Activated CD8-positive, alpha-beta memory T cell treated with anti-CD3 and anti-CD28 coated beads, Interleukin-2, amount 50 U/mL, for 48 hours (primary cell): ENCODE measurements at places on chromosomes 13 and 19.

GRCh38 chr13:73870036-73870741 is 264.0 kb downstream of the KLF12 start:
- DNase-seq: no peak

DNA sequence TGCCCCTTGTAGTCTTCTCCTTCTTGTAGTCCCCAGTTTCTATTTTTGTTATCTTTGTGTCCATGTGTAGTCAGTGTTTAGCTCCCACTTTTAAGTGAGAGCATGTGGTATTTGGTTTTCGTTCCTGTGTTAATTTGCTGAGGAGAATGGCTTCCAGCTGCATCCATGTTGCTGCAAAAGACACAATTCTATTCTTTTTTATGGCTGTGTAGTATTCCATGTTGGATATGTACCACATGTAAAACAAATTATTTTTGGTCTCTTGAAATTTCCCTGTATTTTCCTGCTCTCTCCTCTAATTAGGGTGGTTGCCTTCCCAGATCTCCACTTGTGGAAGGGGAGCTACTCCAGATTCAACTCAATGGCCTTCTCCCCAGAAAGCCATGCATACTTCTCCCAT is 813.8 kb downstream of the UQCRFS1 start:
- DNase-seq: no peak

- DNase-seq: no peak
Observed at GRCh38 chr19:41991025-41991424, 3.0 kb downstream of the ATP1A3 start.

GRCh38 chr19:7250951-7251350 is 43.3 kb downstream of the INSR start:
- DNase-seq: no peak

GRCh38 chr13:57724486-57725272 is 93.1 kb downstream of the PCDH17 start:
- DNase-seq: no peak

DNA sequence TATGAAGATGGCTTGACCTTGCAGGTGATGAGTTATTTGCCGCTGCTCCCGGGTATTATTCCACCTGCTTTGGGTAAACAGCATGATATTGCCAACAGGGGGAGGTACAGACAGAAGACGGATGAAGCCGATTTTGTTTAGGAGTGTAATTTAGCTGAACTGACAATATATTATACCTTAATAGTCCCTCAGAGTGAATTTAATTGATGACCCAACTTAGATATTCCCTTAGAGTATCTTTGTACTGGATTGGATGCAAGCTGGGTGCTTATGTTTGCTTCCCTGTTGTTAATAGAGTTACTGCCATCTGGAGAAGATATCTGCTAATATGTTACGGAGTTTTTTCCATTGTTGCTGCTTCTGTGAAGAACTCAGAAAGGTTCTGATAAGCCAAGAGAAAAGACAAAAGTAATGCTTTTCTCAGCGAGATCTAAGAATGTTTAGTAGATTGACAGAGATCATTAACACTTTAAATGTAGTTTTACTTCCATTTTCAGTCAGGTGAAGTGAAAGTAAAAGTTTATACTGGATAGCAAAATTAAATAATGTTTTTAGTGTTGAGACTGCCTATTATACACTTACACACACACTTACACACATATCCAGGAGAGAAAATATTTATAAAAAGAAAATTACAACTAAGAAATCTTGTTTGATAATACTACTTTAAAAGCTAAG is 2220.8 kb upstream of the PCDH20 start:
- no peak for DNase-seq

DNA sequence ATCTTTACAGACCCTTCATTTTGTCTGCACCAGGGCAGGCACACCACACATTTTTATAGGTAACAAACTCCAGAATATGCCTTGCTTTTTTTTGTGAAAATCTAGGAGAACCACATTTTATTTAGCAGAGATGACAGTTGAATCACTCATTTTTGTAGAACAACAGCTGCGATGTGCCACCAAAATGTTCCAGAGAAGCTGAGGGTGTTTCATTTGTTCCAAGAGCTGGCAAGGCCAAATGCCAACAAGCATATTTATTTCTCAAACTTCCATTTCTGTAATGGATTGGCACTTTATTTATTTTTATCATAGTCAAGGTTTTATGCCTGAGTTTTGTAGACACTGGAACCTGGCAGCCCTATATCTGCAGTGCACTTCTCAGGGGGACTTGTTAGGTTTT is 10.4 kb downstream of the OLFM4 start:
- DNase-seq: no peak

DNA sequence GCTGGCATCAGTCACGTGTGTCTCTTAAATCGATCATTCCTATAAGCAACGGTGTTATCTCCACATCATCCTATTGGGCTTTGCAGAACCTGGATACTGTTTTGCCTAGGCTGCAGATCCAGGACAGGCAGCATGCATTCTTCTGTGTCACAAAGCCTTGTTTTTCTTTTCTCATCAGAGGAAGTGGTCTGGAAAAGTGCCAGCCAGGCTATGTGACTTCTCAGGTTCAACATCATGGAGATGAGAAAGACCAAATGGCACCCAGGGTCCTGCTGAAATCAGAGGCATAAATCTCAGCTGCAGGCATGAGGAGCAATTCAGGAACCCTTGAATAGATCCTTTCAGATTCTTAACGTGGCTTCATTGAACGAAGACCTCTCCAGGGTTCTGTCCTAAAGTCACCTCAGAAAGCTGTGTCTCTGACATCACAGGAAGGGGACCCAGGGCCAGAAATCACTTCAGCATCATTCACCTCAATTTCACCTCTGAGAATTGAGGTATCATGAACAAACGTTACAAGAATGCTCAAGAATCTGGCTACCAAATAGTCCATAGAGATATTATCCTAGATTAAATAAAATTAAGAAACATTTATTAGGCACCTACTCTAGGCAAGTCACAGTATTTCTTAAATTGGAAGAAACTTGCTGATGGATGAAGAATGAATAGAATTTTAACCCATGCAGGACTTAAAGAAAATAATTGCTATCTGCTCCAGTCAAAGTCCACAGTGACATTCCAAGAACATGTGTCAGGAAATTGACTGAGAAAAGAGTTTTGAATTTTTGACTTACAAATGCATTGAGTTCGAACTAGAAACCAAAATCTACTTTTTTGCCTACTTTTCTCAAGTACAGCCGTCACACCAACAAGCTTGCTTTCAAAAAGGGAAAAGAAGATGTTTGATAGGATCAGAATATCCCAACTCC is 124.1 kb downstream of the COG6 start:
- no peak for DNase-seq

DNA sequence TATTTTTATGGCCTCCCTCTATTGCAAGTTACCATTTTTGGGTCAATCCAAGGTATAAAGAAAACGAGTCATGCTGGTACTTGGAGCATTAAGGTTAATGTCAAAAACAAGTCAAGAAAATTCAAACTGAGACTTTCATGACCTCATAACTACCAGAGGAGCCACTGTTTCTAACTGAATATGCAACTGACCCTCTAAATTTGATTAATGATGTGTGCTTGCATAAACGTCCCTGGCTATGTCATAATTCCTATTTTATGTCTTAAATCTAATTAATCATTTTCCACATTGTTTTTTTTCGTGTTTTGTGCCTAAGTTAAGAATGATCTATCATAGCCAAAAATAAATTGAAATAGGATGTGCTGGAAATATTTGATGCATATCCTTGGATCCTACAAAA is 396.7 kb upstream of the GPC6 start:
- no peak for DNase-seq

GRCh38 chr13:51935326-51936171 is 73.8 kb downstream of the CCDC70 start:
- no peak for DNase-seq

DNA sequence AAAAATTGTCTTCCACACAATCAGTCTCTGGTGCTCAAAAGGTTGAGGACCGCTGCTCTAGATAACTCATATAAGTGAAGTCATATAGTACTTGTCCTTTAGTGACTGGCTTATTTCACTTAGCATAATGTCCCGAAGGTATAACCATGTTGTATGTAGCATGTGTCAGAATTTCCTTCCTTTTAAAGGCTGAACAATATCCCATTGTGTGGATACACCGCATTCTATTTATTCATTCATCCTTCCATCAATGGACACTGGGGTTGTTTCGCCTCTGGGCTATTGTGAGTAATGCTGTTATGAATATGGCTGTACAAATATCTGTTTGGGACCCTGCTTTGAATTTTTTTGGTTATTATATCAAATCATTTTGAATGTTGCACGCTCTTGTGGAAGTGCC is 4.6 kb upstream of the LYPD5 start:
- no peak for DNase-seq

- DNase-seq: no peak
Observed at GRCh38 chr13:80633251-80633650, 292.3 kb upstream of the SPRY2 start.

DNA sequence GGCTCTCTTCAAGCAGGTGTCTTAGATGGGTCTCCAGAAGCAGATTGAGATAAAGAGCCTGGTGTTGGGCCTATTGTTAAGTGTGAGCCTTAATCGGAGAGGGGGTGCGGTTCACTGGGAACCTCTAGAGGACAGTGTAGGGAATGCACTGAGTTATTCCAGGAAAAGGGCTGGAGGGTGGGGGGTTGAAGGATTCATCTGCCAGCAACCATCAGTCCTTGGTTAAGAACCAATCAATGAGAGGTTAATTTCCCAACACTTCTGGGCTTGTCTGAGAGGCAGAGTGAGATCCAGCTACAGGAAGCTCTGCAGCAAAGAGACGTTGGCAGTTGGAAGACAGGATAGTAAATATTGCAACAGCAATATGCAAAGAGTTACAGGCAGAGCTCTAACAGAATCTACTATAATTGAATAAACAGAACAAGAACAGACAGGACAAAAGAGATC is 28.7 kb downstream of the CYP4F2 start:
- DNase-seq: no peak

- no peak for DNase-seq
Observed at GRCh38 chr19:16773259-16773658, 53.6 kb downstream of the NWD1 start.

- peak; percentile 84 for DNase-seq
Observed at GRCh38 chr19:3360421-3361383, 5.7 kb upstream of the NFIC start.

- DNase-seq: no peak
Observed at GRCh38 chr19:55176076-55176475, 4.0 kb downstream of the SYT5 start.

DNA sequence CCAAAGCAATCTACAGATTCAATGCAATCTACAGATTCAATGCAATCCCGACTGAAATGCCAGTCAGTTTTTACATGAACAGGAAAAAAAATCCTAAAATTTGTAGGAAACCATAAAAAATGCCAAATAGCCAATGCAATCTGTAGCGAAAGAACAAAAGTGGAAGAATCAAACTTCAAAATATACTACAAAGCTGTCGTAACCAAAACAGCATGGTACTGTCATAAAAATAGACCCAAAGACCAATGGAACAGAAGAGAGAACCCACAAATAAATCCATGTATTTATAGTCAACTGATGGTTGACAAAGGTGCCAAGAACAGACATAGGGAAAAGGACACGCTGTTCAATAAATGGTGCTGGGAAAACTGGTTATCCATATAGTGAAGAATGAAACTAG is 17.7 kb downstream of the ZNF829 start:
- DNase-seq: no peak

DNA sequence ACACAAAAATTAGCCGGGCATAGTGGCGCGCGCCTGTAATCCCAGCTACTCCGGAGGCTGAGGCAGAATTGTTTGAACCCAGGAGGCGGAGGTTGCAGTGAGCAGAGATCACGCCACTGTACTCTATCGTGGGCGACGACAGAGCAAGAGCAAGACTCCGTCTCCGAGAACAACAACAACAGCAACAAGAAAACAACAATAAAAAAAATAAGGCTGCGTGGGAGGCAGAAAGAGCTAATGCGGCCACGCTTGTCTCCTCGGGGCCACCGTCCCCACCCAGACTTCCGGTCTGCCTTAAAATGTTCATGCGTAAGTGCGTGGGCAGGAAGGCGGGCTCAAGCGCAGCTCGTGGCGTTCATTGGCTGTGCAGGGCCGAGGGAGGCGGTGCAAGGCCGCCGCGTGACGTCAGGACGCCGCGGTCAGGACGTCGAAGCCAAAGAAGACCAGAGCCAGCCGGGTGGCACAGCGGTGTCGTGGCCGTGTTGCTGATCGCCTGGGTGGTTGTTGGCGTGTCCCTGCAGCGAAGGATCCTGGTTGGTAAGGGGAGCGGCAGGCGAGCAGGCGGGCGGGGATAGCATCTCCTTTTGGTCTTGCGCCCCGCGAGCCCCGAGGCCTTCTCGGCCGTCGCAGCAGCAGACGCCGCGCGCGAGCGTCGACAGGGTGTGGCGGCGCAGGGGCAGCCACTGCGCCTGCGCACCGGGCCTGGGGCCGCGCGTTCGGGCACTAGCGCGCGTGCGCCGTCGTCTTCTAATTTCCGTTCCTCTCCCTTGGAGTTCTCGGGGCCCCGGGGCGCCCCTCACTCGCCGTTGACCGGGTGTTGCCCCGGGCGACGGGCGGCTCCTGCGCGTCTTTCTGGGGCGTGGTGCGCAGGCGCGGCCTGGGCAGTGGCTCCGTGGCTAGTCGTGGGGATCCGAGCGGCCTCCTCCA is at the start of gene LENG8:
Gene LENG8, plus strand, starts transcription at position 426 of the 927 bp plus-strand sequence. CDS start 2,146 bp downstream, outside the sequence.
- peak; percentile 97 for DNase-seq

DNA sequence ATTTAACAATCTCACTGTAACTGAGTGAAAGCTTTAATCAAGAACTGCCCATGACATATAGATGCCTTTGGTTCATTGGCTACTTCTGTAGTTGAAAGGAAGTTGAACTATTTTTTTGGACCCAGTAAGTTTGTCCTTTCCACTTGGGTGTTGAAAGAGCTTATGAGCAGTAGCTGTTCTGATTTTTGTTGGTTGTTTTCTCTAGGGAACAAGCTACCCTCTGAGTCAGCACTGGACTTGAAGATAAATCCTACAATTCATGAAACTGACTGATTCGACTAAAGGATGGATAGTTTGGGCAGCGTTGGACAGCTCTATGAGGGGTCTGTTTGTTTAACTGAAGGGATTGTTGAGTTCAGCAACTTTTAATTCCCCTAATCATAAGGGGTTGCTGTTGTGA is 101.0 kb downstream of the PAN3 start:
- no peak for DNase-seq

DNA sequence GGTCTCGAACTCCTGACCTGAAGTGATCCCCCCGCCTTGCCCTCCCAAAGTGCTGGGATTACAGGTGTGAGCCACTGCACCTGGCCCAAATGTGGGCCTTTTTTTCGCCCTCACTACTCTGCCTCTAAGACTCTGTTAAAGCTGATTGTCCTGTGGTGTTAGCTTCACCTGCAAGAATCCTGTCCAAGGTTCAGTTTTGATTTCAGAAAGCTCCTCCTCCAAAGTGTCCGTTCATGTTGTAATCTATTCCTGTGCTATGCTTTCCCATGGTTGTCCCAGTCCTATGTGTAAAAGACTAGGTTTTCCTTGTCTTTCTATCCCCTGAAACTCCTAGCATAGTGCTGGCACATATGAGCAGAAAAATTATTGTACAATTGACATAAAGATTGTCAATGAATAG is 440.9 kb downstream of the KLF5 start:
- no peak for DNase-seq

GRCh38 chr13:65036999-65037398 is 2193.1 kb downstream of the PCDH9 start:
- DNase-seq: no peak
